NCI-H1092 (cell line): ENCODE measurements at places on chromosomes 1 and 21.
A peak's percentile ranks its signal among the peaks of the same experiment; 100 is the strongest.

DNA sequence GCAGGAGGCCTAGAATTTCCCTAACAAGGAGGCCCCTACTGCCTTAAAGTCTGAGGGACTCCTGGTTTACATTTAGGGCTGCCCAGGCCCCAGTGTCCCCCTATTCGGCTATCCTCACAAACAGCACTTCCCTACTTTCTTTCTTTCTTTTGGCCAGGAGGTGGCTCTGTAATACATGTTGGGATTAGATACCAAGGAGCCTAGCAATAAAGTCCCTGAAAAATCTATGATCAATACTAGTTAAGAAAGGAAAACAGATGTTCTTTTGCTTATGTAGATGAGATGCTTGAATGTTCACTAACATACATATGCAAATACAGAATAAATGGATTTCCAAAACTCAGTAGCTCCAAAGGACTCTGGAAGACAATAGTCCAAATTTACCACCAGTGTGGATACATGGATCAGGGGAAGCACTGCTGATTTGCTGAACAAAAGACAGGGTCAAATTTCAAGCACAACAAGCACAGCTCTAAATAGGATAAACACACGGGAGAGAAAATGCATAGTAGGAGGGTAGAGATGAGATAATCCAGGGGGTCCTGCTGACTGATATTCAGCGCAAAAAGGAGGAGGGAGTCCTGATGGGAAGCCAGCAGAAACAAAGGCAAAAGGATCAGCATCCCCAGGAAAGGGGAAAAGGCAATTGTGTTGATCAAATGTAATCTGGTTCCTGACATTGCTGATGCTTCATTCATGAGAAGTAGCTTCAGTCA is 240.0 kb downstream of the NUF2 start:
- DNase-seq, result peak; percentile 40

DNA sequence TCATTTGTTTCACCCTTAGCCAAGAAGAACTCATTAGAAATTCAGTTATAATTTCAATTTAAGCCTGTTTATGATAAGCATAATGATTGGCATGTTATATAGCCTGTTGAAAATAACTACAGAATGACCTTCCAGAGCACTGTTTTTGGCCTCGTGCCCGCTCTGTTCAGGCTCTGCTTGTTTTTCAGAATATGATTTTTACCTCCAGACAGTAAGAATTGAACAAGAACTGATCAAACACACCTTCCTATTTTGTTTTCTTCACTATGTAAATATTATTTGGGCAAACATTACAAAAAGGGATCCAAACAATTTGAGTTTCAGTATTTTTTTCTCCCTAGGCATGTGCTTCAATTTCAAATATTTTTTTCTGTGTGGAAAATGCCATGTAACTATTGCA is 48.1 kb upstream of the ANGPTL1 start:
- no peak for DNase-seq

DNA sequence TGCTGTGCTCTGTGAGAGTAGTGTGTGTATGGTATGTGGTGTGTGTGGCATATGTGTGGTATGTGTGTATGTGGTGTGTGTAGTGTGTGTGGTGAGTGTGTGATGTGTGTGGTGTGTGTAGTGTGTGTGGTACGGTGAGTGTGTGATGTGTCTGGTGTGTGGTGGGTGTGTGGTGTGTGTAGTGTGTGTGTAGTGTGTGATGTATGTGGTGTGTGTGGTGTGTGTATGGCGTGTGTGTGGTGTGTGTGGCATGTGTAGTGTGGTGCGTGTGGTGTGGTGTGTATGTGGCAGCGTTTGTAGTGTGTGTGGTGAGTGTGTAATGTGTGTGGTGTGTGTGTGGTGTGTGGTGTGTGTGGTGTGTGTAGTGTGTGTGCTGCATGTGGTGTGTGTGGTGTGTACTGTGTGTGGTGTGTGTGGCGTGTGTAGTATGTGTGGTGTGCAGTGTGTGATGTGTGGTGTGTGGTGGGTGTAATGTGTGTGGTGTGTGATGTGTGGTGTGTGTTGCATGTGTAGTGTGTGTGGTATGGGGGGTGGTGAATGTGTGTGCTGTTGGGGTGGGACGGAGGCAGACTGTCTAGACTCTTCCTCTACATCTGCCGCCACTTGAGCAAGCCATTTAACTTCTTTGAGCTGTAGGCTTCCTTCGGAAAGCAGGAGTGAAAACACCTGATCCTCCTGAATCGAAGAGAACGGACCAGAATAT is 33.5 kb downstream of the GPA33 start:
- DNase-seq, result peak; percentile 42

DNA sequence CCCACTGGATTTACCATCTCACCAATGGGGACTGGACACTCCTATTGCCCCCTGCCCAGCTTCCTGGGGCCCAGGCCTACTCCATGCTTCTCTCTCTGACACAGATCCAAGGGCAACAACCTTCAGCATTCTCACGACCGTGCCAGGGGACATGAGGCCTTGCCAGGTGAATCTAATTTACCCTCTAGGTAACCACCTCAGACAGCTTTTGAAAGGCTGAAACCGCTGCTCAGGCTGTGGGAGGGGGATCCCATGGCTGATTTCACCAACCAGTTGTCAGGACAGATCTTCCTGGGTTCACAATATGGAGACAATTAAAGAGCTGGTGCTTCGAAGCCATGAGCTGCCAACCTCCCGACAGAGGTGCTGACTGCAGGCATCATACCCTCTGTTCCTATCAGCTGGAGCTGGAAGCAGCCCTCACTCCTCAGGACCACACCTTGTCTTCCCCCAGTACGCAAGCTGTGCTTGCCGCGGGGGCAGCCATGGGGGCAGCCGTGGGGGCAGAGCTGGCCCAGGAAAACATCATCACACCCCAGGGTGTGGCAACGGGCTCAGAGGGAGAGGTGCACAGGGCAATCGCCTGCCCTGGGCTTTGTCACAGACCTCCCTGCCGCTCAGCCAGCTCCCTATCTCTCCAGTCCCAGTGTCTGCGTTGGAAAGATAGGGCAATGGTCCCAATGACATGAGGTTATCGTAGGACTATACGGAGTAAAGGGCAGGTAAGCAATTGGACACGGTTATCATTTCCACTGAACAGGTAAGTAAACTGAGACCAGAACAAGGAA is 120.2 kb downstream of the DMRTB1 start:
- DNase-seq, result no peak

DNA sequence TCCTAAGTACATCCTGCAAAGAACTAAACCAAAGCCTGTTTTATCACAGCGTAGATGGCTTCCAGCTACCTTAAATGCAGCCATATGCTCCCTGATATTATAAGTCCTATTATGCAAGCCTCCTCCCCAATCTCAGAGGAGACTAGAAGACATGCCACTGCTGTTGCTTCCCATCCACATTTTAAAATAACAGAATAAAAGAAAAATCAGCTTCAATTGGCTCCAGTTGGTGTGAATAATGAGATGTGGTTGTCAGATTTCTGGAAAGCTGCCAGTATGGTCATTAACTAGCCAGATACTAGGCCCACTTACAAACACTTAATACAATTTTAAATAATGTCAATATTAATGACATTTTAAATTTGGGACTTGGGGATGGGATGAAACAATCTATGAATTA is 25.7 kb downstream of the WARS2 start:
- DNase-seq, result no peak

- peak; percentile 50 for DNase-seq
These were observed 11.6 kb downstream of the TINAGL1 start for GRCh38 chr1:31587720-31588423.

- no peak for DNase-seq
These were observed 48.4 kb upstream of the RUNX3 start for GRCh38 chr1:24978383-24979032.

DNA sequence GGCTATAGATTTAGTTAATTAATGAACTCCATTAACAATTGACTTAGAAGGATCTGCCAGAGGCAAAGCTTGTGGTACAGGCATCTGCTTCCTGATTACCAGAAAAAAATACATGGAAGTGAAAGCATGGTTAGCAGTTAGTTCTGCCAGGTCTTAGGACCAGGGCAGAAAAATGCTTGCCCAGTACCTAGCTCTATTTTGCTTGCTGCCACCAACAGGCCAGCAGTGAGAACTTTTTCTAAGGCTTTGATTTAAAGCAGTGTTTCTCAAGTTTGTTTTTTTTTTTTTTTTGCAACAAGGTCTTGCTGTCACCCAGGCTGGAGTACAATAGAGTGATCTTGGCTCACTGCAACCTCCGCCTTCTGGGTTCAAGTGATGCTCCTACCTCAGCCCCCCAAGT is 16.4 kb upstream of the MTF1 start:
- no peak for DNase-seq

DNA sequence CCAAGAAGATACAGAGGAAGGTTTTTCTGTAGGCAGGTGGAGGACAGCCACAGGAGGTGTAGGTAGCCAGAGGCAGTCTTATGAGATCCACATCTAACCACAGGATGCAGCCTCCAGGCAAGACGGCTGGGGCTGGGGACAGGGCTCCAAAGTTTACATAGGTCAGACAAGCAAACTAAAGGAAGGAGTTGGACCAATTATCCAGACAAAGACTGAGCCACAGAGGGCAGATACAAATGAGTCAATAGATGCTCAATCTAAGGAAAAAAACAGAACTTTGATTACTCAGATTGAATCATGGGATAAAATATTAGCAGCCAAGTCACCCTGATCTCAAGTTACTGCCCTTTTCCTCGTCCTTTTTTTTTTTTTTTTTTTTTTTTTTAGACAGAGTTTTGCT is 91.6 kb downstream of the RGS7 start:
- DNase-seq, result no peak

DNA sequence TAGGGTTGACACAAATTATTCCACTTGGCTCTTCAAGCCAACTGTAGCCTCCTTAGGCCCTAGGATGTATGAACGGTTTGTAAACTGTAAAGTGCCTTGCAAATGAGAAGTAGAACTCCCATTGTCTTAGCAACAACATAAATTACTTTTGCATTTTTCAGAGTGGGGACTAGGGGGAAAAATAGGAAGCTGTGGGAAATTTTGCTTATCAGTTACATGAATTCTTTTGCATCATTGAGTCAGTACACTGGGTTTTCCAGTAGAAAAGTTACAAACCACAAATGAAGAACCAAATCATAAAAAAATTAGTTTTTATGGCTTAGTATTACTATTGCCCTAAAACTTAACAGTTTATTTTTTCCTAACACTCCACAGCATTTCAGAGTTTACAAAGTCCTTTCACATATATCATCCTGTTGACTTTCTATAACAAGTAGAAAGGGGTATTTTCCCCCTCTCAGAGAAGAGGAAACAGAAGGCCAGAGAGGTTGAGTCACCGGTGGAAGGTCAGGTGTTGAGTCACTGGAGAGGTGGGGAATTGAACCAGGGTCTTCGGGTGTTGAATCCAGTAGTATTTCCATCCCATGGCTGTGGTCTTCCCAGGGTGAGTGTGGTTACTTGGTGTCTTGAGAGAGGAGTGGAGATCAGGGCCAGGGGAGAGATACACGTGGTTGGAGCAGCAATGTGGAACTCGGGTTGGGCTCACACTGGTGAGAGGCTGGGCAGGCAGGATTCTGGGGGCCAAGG is 71.9 kb upstream of the USP24 start:
- no peak for DNase-seq

DNA sequence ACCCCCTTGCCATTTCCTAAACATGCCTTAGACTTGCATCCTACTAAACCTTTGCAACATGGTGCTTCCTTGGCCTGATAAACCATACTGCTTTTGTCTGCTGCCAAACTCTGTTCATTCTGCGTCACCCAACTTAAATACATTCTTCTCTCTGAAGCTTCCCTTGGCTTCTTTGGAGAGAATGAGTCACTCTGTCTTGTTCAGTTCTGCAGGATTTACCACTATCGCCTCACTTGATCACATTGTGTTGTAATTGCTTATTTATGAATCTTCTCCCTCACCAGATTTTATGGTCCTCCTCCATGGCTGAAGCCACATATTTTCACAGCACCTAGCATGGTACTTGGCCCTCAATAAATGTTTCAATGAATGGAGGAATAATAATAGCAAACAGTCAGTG is 21.7 kb upstream of the TUT4 start:
- DNase-seq, result no peak
